ENCODE measurements at places on chromosomes 7 and 10. TPM values are rescaled to one million over a fixed set of nuclear protein-coding genes. Genes with fewer than 3 reads are reported as not detected.

DNA sequence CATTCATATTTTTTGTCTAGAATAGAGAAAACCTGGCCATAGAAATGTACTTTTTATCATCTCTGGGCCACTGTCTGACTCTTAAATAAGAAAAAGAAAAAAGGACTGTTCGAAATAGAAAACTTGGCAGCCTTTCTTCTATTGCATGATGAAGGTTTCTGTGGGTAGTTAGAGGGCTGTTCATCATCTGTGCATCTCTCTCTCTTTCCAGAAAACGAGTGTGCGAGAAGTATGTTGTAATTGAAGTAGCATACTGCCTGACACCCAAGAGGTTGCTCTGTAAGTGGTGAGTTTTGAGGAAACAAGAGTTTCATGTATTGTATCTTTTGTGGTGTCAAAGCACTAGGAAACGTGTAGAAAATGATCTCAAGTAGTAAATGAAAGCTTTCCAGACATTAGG lies 343.2 kb upstream of the TMEM229A start:
- DNase-seq: no peak

- no peak for DNase-seq
Measured at GRCh38 chr7:69109246-69109645, 489.0 kb upstream of the AUTS2 start.

DNA sequence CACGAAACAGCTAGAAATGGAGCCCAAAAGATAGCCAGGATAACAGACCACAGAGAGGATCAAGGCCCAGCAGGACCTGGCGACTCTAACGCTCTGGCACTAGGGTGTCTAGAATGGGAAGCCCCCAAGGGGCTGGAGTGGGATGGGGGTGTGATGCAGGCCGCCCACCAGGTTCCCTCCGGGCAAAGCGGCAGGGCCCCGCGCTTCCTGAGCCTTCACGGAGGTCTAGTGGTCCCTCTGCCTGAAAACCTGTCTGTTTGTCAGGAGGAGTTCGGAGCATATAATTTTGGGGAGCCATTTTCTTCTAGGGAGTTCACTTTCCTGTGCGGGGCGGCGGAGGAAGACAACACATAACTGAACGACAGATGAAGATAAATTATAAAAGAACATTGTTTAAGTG lies 48.2 kb upstream of the FXYD4 start:
- no peak for DNase-seq

- no peak for DNase-seq
Measured at GRCh38 chr10:71814922-71815411, 36.1 kb downstream of the PSAP start.

DNA sequence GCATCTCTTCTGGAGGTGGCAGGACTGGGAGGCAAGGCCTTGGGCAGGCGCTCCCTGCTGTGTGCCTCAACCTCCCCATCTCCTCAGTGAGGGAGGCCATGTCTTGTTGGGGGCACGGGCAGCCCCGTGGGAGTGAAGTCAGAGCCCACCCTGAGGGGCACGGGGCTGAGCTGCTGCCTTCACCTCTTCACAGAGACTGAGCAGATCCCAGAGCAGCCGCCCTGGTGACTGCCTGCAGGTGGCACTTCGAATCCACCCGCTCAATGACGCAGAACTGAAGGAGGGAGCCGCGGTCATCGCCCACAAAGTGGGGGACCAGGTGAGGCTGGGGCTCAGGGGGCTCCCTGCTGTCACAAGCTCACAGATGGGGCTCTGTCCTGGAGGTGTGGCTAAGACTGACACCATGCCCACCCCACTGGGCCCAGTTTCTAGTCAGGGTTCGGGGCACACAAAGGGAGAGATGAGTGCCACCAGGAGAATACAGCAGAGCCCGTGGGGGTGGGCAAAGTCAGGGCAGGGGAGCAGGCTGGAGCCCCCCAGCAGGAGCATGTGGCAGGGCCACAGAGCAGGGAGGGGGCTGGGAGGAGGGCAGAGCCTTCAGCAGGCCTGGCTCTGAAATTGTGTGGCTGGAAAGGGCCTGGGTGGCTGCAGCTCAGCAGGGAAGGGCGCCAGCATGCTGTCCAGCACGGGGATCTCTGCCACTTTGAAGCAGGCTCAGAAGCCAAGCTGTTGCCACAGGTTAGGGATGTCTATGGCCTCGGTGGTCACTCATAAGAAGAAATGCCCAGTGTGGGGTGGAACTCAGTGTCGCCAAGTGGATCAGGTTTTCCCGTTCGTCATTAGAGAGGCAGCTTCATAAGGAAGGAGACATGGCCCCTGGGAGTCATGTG lies 18.8 kb upstream of the CHST12 start:
- DNase-seq: no peak

GRCh38 chr7:96238474-96238873 lies 83.4 kb downstream of the SLC25A13 start:
- DNase-seq: no peak

- DNase-seq: no peak
Measured at GRCh38 chr10:3935141-3935540, 150.1 kb upstream of the KLF6 start.

DNA sequence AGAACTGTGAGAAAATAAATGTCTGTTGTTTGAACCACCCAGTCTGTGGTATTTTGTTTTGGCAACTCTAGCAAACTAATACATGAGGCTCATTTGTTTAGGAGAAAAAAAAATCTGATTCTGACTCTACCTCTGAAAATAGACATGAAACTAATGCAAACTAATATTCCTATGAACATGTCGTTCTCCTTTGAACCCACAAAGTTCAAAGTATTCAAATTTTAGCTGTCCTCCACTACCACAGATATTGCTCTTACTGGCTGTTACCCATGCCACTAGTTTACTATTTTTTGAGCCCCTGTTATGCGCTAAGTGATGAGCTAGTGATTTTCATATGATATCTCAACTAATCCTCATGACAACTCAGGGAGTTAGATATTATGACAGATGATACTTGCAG lies 58.8 kb upstream of the ZNF804B start:
- DNase-seq: no peak

Gene CPED1
- 0.99 TPM for total RNA-seq

Gene TRIM50
- total RNA-seq: not detected

Data from T-helper 17 cell (primary cell).